ENCODE measurements at places on chromosomes 4 and X.

GRCh38 chrX:73877687-73878086, 314.7 kb downstream of the CHIC1 start:
- no peak for DNase-seq

- DNase-seq, result no peak
Measured at GRCh38 chrX:118760025-118760424, 32.6 kb downstream of the IL13RA1 start.

GRCh38 chr4:178082906-178083305, 640.7 kb upstream of the AGA start:
- no peak for DNase-seq

DNA sequence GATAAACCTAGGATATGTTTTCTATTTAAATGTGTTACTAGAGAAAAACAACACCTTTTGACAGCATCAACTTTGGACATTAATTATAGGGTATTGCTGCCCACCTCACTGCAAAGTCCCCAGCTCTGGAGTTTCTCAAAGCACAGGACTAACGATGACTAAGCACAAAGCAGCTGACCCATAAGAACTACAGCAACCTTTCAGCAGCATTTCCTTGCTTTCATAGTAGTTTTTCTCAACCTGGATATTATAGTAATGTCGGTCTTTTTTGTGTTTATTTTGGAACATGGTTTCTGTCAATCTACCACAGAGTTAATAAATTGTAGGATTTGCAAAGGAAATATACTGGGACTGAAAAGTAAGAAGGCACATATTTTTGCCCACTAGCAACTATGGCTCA, 21.5 kb downstream of the HHIP start:
- DNase-seq, result no peak

- DNase-seq, result no peak
Measured at GRCh38 chrX:153909024-153909979, 4.8 kb downstream of the AVPR2 start.

Data from ecto neural progenitor cell (in vitro differentiated cells).